Mucosa of descending colon (tissue), 3 donors: ENCODE measurements at places on chromosomes 6 and 20. TPM values are rescaled to one million over a fixed set of nuclear protein-coding genes. Genes with fewer than 3 reads are reported as not detected.
A peak's percentile ranks its signal among the peaks of the same experiment; 100 is the strongest.

- DNase-seq, result no peak
Measured at GRCh38 chr6:41675992-41676391, 37.7 kb downstream of the MDFI start.

GRCh38 chr6:108598305-108598863 lies 37.7 kb downstream of the FOXO3 start:
- no peak for DNase-seq

- no peak for DNase-seq
Measured at GRCh38 chr20:23157734-23158133, 71.6 kb upstream of the CD93 start.

DNA sequence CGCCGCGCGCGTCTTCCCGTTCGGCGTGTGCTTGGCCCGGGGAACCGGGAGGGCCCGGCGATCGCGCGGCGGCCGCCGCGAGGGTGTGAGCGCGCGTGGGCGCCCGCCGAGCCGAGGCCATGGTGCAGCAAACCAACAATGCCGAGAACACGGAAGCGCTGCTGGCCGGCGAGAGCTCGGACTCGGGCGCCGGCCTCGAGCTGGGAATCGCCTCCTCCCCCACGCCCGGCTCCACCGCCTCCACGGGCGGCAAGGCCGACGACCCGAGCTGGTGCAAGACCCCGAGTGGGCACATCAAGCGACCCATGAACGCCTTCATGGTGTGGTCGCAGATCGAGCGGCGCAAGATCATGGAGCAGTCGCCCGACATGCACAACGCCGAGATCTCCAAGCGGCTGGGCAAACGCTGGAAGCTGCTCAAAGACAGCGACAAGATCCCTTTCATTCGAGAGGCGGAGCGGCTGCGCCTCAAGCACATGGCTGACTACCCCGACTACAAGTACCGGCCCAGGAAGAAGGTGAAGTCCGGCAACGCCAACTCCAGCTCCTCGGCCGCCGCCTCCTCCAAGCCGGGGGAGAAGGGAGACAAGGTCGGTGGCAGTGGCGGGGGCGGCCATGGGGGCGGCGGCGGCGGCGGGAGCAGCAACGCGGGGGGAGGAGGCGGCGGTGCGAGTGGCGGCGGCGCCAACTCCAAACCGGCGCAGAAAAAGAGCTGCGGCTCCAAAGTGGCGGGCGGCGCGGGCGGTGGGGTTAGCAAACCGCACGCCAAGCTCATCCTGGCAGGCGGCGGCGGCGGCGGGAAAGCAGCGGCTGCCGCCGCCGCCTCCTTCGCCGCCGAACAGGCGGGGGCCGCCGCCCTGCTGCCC lies 1.1 kb downstream of the SOX4 start:
- DNase-seq, result peak; percentile 69

DNA sequence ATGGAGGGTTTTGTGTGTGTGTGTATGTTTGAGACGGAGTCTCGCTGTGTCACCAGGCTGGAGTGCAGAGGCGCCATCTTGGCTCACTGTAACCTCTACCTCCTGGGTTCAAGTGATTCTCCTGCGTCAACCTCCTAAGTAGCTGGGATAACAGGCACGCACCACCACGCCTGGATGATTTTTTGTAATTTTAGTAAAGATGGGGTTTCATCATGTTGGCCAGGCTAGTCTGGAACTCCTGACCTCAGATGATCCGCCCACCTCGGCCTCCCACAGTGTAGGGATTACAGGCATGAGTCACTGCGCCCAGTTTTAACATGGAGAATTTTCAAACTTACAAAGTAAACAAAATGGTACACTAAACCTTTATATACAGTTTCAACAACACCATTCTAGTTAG lies 22.8 kb downstream of the AMD1 start:
- DNase-seq, result no peak

DNA sequence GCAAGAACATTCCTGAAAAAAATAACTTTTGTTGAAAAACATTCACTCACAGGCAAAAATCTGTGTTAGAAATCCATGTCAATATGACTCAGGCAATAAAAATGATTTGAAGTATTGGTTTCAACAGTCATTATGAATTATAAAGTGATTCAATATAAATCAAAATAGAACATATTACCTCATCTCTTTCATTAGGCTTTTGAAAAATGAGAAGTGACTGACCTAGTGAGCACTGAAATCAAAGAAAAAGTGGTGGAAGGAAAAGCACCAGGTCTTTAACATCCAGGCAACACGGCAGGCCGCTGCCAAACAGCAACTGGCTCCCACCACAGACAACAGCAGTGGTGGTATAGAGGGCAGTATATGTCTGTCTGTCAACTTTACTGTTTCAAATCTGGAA lies 68.9 kb downstream of the MAN1A1 start:
- no peak for DNase-seq

- DNase-seq, result no peak
Measured at GRCh38 chr6:111776236-111777221, 96.7 kb downstream of the FYN start.

DNA sequence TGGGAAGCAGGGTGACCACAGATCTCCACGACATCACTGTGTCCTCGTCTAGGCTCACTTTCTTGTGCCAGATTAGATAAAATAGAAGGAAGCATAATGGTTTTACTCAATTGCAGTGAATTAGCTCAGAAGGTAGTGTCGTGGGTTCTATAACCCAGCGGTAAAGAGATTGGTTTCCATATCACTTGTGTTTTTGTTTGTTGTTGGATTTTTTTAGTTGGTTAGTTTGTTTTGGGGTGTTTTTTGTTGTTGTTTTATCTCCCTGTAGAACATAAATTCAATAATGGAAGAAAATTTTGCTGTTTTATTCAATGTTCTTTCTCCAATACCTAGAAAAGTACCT lies 85.9 kb upstream of the PRSS16 start:
- no peak for DNase-seq

DNA sequence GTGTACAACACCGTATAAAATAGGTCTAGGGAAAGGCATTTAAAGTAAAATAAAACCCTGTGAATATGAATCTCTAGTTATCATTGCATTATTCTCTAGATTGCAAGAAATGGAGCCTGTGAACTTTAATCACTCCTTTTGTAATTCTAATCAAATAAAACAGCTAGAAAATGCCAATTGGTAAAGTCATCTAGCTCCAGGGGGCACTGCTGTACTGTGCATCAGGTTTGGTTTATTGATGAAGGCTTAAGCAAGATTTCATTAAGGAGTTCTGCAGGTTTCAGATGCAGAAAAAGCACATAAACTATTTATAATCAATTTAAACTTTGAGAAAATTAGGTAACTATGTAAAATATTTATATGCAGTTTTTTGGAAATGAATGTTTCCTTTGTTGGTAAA lies 645.0 kb downstream of the PHF3 start:
- DNase-seq, result peak; percentile 60

GRCh38 chr6:84798257-84798656 lies 33.9 kb upstream of the TBX18 start:
- DNase-seq, result no peak

DNA sequence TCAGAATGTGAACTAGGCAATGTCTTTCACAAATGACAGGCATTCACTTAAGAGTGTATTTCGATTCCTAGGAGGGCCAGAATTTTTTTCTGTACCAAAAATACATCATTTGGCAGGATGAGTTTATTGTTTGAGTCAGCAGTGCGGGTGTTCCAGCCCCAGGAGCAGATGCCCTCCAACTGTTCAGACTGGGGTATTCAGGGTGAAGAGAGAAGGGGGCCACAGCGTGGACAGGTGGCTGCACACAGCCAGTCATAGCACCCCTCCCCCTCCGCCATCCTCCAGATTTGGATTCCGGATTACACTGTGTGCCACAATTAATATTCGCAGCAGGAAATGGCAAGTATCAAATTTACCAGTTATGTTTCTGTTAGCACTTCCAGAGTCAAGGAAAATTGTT lies 38.6 kb downstream of the RIPOR2 start:
- no peak for DNase-seq

- no peak for DNase-seq
Measured at GRCh38 chr20:3993109-3993508, 22.2 kb downstream of the RNF24 start.

DNA sequence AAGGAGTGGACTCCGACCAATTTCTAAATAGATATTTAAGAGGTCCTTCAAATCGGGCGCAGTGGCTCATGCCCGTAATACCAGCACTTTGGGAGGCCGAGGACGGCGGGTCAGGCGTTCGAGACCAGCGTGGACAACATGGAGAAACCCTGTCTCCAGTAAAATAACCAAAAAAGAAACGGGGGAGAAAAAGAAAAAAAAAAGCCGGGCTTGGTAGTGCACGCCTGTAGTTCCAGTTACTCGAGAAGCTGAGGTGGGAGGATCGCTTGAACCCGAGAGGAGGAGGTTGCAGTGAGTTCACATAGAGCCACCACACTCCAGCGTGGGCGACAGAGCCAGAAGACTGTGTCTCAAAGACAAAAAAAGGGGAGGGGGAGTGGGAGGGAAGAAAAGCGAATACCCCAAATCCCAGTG lies 53.3 kb upstream of the HFE start:
- peak; percentile 62 for DNase-seq

The CST4 gene
- not detected for total RNA-seq

The PPP1R16B gene
- total RNA-seq, result 4.4 TPM

The COX7A2 gene
- 652 TPM for total RNA-seq

The TREM1 gene
- total RNA-seq, result not detected

The NT5E gene
- total RNA-seq, result 29.7 TPM

The GABRR1 gene
- total RNA-seq, result not detected
